ENCODE measurements at places on chromosomes 2 and 18. TPM values are rescaled to one million over a fixed set of nuclear protein-coding genes. Genes with fewer than 3 reads are reported as not detected.

Gene GPR45
- total RNA-seq, result not detected

Gene YWHAQ
- total RNA-seq, result 144 TPM

Gene VWA3B
- total RNA-seq, result not detected

Gene LYG2
- not detected for total RNA-seq

Gene RNU2-63P
- total RNA-seq, result not detected

Measured in mononuclear cell (primary cell).